Ascending aorta (tissue), 2 donors: ENCODE measurements at places on chromosomes 4 and X. TPM values are rescaled to one million over a fixed set of nuclear protein-coding genes. Genes with fewer than 3 reads are reported as not detected.

Gene TDO2
- 0.21 TPM for total RNA-seq

DNA sequence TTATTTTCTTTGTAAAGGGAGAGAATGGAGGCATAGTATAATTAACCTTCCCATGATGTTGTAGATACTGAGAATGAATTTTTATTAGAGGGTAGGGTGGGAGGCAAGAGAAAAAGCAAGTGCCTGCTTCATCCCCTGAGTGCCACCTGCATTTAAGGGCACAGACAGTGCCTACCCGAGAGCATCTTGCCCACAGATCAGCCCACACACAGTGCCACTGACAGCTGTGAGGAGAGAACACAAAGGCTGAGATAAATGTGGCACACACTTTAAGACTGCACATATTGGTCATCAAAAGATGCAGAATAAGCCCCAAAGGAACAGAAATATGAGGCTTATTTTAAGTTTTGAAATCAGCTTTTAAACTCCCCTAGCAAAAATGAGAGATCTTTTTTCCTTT, 250.8 kb downstream of the SLC39A8 start:
- no peak overlapping the region for H3K27ac ChIP-seq
- no peaks in the 10 kb centered on the region for H3K27me3 ChIP-seq
- H3K4me3 ChIP-seq, result no peak overlapping the region
- H3K4me1 ChIP-seq, result no peaks in the 10 kb centered on the region
- no peaks in the 10 kb centered on the region for H3K36me3 ChIP-seq
- no peak for DNase-seq

GRCh38 chr4:144342949-144343760, 202.6 kb upstream of the GYPA start:
- H3K36me3 ChIP-seq, result no peaks in the 10 kb centered on the region
- no peaks in the 10 kb centered on the region for H3K4me1 ChIP-seq
- no peak overlapping the region for H3K27ac ChIP-seq
- DNase-seq, result no peak
- no peaks in the 10 kb centered on the region for H3K27me3 ChIP-seq

Gene ABCD1
- total RNA-seq, result 14.7 TPM

Gene NMU
- not detected for total RNA-seq

GRCh38 chr4:35491093-35491492, 753.2 kb downstream of the ARAP2 start:
- H3K27me3 ChIP-seq, result no peaks in the 10 kb centered on the region
- H3K4me3 ChIP-seq, result no peak overlapping the region
- no peak overlapping the region for H3K27ac ChIP-seq
- H3K36me3 ChIP-seq, result no peaks in the 10 kb centered on the region
- no peaks in the 10 kb centered on the region for H3K4me1 ChIP-seq
- DNase-seq, result no peak
